Central memory CD4-positive, alpha-beta T cell (primary cell): ENCODE measurements at places on chromosomes 11 and 22.

DNA sequence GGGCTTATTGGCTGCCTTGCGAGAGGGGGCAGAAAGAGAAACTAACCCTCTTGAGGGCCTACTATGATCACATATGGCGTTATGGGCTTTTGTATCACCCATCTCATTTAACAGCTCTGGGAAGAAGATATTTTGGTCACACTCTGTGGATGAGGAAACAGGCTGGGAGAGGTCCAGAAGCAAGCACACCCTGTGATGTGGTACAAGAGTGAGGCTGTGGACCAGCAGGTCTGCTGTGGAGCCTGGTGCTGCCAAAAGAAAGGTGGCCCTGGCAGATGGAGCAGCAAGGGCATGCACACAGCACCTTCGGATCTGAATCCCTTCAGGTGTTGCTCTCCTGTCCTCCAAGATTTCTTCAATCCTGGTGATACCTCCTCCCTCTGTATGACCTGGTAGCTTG lies 64.1 kb downstream of the KCNC1 start:
- no peak for DNase-seq

DNA sequence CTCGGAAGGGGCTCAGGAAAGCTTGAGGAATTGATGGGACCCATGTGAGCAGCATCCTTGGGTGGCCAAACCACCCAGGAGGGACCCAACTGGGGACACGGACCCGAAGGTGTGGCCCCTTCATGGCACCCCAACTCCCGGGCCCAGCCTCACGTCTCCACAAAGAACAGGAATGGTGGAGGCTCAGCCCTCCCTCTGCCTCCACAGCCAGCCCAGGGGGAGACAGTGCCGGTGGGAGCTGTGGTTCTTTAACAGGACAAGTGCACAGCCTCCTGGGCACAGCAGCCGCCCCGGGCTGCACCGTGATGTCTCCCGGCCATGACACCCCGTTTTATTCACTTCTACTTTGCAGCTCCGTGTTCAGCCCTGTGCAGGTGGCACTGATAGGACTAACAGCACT lies 587.2 kb downstream of the BRD1 start:
- no peak for DNase-seq

DNA sequence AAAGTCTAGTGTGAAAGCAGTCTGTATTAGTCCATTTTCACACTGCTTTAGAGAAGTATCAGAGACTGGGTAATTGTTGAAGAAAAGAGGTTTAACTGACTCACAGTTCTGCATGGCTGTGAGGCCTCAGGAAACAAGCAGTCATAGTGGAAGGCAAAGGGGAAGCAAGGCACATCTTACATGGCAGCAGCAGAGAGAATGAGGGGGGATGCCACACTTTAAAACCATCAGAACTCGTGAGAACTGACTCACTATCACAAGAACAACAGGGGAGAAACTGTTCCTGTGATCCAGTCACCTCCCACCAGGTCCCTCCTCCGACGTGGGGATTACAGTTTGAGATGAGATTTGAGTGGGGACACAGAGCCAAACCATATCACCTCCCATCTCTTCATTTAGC lies 13.8 kb upstream of the TUBA8 start:
- no peak for DNase-seq

DNA sequence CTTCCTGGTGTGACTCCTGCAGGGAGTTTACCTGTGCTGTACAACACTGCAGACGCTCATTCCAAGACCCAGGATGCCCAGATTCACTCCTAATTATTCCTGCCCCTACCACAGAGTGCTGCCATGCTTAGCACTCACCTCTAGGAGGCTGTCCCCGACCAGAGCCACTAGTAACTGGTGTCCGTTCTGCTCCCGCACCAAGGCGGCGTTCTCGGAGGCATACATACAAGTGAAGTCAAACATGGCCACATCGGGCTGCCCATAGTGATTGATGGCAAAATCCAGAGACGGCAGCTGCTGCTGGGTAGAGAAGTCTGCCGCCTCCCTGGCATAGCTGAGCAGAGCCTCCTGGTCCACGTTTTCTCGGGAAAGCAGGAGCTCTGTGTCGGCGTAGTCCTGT lies 122.3 kb upstream of the BID start:
- no peak for DNase-seq

GRCh38 chr22:38970551-38970950 lies 11.6 kb upstream of the APOBEC3B start:
- no peak for DNase-seq

DNA sequence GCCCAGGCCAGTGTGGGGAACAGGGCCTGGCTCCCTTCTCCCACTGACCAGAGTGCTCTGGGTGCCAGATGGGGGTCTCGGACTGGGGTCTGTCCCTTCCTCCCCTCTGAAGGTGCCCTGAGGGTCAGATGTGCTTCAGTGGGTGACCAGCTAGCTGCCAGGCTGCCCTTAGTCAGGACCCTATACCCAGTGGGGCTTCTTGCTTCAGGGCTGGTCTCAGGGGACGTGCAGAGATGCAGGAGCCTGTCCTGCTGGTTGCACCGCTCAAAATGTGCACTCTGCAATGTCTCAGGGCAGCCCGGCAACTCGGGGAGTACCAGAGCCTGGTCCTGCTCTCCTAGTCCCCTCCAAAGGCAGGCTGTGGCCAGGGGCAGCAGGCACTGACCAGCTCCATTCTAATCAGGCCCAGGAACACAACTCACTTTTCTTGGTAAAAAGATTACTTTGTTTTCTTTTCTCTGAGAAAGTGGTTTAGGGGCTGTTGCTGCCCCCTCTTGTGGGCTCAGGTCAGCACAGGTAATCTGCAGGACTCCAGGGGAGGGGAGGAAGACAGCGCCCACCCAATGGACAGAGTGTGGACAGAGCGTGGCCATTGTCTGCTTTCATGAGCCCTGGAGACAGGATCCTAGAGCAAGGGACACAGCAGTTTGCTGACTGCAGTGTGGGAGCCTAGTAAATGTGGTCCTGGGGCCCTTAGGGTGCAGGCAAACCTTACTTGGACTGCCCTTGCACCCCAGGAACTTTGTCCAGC lies 80.9 kb downstream of the MED15 start:
- no peak for DNase-seq

GRCh38 chr22:23829845-23830372 lies 8.9 kb downstream of the DERL3 start:
- no peak for DNase-seq

GRCh38 chr22:38088629-38089473 lies 4.9 kb upstream of the SLC16A8 start:
- no peak for DNase-seq
